Aorta (tissue), 5 donors: ENCODE measurements at places on chromosomes 16 and 17.

DNA sequence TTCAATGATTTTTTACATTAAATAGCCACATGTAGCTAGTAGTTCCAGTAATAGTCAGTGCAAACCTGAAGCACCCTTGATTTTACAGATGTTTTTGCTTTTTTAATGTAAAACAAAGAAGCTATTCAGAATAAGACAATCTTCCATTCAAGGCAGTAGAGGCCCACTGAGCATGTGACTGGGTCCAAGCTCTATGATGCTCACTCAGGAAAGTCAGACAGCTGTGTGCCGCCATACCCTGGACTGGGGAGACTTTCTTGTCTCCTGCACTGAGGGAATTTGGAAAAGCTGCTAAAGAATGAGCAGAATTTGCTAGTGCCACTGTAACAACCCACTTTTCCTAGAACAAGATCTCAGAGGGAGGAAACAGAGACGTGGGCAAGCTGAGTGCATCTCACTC lies 11.5 kb downstream of the CENPN start:
- no peak for DNase-seq

GRCh38 chr17:3851461-3852100 lies 5.5 kb upstream of the NCBP3 start:
- peak; percentile 55 for DNase-seq

DNA sequence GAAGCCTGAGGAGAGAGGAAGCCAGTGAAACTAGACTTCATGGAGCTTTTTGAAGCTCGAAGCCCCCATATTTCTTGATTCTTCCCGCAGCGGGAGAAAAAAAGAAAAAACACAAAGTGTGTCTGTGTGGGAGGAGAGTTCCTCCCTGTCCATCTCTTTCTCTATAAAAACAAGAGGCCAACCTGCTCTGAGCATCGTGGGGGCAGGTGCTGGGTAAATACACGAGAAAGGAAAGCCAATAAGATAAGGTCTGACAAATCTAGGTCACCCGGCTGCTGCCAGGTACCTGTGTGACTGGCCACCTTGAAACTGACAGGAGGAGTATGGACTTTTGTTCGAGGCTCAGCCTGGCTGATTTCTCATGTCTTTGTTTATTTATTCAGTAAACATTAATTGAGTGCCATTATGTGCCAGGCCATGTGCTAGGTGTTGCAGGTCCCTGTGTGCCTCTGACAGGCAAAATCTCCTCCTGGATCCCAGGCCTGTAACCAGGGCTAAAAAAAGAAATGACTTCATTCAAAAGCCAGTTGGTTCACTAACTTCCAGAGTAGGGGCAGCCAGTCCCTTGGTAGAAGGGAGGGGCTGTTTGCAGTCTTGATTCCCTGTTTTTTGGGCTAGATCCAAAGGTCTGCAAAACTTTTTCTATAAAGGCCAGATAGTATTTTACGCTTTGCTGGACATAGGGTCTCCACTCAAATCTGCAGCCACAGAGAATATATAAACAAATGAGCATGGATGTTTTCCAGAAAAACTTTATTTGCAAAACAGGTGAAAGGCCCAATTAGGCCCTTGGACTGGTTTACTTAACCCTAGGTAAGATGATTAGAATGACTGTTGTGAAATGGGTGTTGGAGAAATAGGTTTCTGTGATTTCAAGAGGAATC lies 35.6 kb downstream of the YPEL2 start:
- no peak for DNase-seq

DNA sequence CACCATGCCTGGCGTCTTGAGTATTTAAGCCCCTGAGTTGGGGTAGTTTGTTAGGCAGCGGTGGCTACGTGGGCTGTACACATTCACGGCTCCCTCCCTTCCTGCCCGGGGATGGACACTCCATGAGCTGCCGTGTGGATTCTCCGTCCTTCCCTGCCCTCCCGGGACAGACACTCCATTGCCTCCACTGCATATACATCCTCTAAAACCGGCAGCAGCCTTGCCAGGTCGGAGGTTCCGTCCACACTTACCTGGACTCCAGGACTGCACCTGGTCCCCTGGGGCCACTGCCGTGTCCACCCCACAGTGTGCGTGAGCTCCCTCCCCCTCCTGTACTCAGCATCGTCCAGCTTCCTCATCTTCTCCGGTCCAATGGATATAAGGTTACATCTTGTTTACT lies 3.5 kb upstream of the SPATA2L start:
- DNase-seq, result no peak

GRCh38 chr17:28074010-28074409 lies 31.5 kb downstream of the NLK start:
- DNase-seq, result no peak

- DNase-seq, result peak; percentile 76
Measured at GRCh38 chr17:77308861-77309726, 168.3 kb downstream of the SEC14L1 start.
